T-helper 17 cell (primary cell): ENCODE measurements at places on chromosomes 2 and 18. TPM values are rescaled to one million over a fixed set of nuclear protein-coding genes. Genes with fewer than 3 reads are reported as not detected.

- H3K27me3 ChIP-seq: no peaks in the 10 kb centered on the region
- no peak for DNase-seq
- H3K36me3 ChIP-seq: peaks cover 14% of the 10 kb centered on the region
- H3K27ac ChIP-seq: peak overlapping the region; percentile 39
Measured at GRCh38 chr2:30257266-30258214, 26.2 kb downstream of the LBH start.

DNA sequence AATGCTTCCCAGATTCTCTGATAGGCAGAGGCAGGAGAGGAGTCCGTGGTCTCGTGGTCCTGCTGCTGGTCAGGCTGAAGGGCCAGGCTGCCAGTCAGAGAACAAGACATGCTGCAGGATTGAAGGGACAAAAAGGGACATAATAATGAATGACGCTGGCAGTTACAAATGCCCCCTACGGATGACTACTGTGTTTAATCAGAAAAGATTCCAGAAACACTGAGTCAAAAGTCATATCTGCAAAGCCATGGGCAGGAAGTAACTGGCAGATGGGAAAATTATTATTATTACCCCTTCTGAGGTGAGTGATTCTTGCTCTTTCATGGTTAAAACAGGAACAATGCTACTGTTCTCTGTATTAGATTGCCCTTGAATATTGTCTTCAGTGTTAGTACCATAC is 19.0 kb downstream of the LCT start:
- peaks cover 7% of the 10 kb centered on the region for H3K4me1 ChIP-seq
- H3K36me3 ChIP-seq: no peaks in the 10 kb centered on the region
- H3K27ac ChIP-seq: no peak overlapping the region
- no peak for DNase-seq

Gene ALS2
- 6.7 TPM for total RNA-seq

GRCh38 chr2:235146871-235147565 is 195.2 kb downstream of the SH3BP4 start:
- DNase-seq: no peak
- peaks cover 6% of the 10 kb centered on the region for H3K36me3 ChIP-seq
- no peak overlapping the region for H3K4me3 ChIP-seq
- H3K27ac ChIP-seq: no peak overlapping the region
- peaks cover 59% of the 10 kb centered on the region for H3K27me3 ChIP-seq

- H3K27me3 ChIP-seq: no peaks in the 10 kb centered on the region
- H3K4me3 ChIP-seq: no peak overlapping the region
- H3K36me3 ChIP-seq: no peaks in the 10 kb centered on the region
- H3K27ac ChIP-seq: no peak overlapping the region
- no peak for DNase-seq
Measured at GRCh38 chr2:127371037-127371436, 16.7 kb downstream of the MAP3K2 start.

Gene C1QL2
- total RNA-seq: not detected

GRCh38 chr2:46096260-46096659 is 200.9 kb upstream of the EPAS1 start:
- no peaks in the 10 kb centered on the region for H3K27me3 ChIP-seq
- peaks cover 2% of the 10 kb centered on the region for H3K36me3 ChIP-seq
- DNase-seq: no peak
- no peak overlapping the region for H3K4me3 ChIP-seq

- H3K4me3 ChIP-seq: no peak overlapping the region
- no peak overlapping the region for H3K27ac ChIP-seq
- no peaks in the 10 kb centered on the region for H3K27me3 ChIP-seq
- H3K4me1 ChIP-seq: peaks cover 2% of the 10 kb centered on the region
Measured at GRCh38 chr2:126719833-126720351, 63.9 kb downstream of the GYPC start.

Gene MC4R
- total RNA-seq: not detected

- H3K36me3 ChIP-seq: no peaks in the 10 kb centered on the region
- H3K27me3 ChIP-seq: no peaks in the 10 kb centered on the region
- no peak overlapping the region for H3K27ac ChIP-seq
Measured at GRCh38 chr2:132747046-132747445, 77.0 kb upstream of the LYPD1 start.

GRCh38 chr2:239689985-239690384 is 289.2 kb upstream of the HDAC4 start:
- DNase-seq: no peak
- peaks cover 26% of the 10 kb centered on the region for H3K27me3 ChIP-seq
- H3K4me1 ChIP-seq: no peaks in the 10 kb centered on the region
- H3K36me3 ChIP-seq: peaks cover 2% of the 10 kb centered on the region
- no peak overlapping the region for H3K4me3 ChIP-seq
- H3K27ac ChIP-seq: no peak overlapping the region

- peaks cover 14% of the 10 kb centered on the region for H3K4me1 ChIP-seq
- peaks cover 3% of the 10 kb centered on the region for H3K36me3 ChIP-seq
- peaks cover 19% of the 10 kb centered on the region for H3K27me3 ChIP-seq
- DNase-seq: no peak
- no peak overlapping the region for H3K4me3 ChIP-seq
- H3K27ac ChIP-seq: no peak overlapping the region
Measured at GRCh38 chr2:172282944-172283343, 144.4 kb upstream of the ITGA6 start.

Gene CNDP1
- 0.23 TPM for total RNA-seq

Gene IL18R1
- total RNA-seq: 17.4 TPM

Gene CABLES1
- 0.73 TPM for total RNA-seq

DNA sequence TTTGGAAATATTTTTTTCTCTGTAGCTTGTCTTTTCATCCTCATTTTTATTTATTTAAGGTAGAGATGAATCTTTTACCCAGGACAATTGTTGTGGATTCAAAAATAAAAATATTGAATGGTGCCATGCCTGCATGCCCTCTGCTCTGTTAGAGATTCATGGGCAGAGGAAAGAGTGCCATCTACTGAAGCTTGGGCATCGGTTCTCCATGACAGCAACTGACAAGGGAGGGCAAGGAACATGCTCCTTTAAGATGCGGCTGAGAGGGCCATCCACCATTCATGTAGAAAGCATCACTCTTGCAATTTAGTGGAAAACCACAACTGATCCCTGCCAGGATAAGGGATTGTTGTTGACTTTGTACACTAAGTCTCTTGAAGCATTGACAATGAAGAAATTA is 79.9 kb downstream of the PARD3B start:
- H3K4me1 ChIP-seq: no peaks in the 10 kb centered on the region
- H3K4me3 ChIP-seq: no peak overlapping the region
- H3K27ac ChIP-seq: no peak overlapping the region
- H3K27me3 ChIP-seq: peaks cover 18% of the 10 kb centered on the region
- no peak for DNase-seq

GRCh38 chr2:163713534-163714311 is 22.1 kb downstream of the FIGN start:
- H3K4me3 ChIP-seq: no peak overlapping the region
- DNase-seq: no peak
- H3K27ac ChIP-seq: no peak overlapping the region
- no peaks in the 10 kb centered on the region for H3K27me3 ChIP-seq

- H3K27me3 ChIP-seq: peaks cover 5% of the 10 kb centered on the region
- no peak overlapping the region for H3K27ac ChIP-seq
- no peaks in the 10 kb centered on the region for H3K36me3 ChIP-seq
Measured at GRCh38 chr18:73784853-73785252, 362.8 kb downstream of the FBXO15 start.

GRCh38 chr2:130370490-130370889 is 14.6 kb downstream of the PTPN18 start:
- H3K36me3 ChIP-seq: peaks cover 7% of the 10 kb centered on the region
- DNase-seq: no peak
- peak overlapping the region; percentile 97 for H3K27ac ChIP-seq
- H3K4me3 ChIP-seq: peak overlapping the region; percentile 94
- peaks cover 42% of the 10 kb centered on the region for H3K4me1 ChIP-seq

Gene MCEE
- 11.3 TPM for total RNA-seq

Gene SCYGR4
- total RNA-seq: not detected

Gene ATP8B1
- not detected for total RNA-seq

Gene EVX2
- total RNA-seq: not detected

Gene PAX8
- 1.4 TPM for total RNA-seq

Gene ANKRD29
- 0.25 TPM for total RNA-seq

DNA sequence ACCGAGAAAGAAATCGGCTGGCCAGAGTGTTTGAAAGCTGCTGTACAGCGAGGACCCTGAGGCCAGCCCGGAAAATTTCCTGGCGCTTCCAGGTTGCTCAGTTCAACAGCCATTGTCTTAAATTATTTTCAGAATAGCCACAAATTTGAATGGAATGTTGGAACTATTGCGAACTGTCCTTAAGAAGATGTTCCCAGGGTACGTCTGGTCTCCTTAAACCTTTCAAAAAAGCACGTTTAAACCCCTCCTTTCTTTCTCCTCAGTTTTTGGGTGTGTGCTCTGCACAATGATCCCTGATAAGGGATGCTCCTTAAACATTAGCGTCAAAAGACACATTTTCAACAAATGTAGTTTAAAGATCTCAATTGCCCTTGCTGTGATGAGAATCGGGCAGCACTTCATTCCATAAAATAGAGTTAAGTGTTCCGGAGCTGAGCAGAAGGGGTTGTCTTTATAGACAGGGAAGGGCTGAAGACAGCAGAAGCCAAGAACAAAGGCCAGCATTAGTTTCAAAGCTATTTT is 14.5 kb upstream of the LPIN2 start:
- H3K36me3 ChIP-seq: peaks cover 2% of the 10 kb centered on the region
- no peak overlapping the region for H3K27ac ChIP-seq
- H3K27me3 ChIP-seq: no peaks in the 10 kb centered on the region
- H3K4me1 ChIP-seq: peaks cover 5% of the 10 kb centered on the region
- DNase-seq: no peak
